ENCODE measurements at places on chromosomes 1 and 21.
A peak's percentile ranks its signal among the peaks of the same experiment; 100 is the strongest.

DNA sequence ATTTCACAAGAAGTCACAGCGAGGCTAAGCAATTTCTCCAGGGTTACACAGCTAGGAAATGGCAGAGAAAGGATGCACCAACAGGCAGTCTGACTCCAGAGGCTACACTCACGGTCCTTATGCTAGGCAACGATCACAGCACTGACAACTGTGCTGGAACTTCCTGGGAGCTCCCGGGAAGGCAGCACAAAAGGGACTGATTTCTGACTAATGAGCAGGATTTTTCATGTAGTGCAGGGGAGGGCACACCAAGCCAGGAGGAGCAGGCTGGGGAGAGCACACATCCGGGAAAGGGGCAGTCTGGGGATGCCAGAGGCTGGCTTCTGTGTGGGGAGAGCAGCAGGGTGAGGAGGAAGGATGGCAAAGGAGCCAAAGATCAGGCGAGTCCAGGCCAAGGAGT is 486.7 kb downstream of the OMA1 start:
- no peak for DNase-seq

DNA sequence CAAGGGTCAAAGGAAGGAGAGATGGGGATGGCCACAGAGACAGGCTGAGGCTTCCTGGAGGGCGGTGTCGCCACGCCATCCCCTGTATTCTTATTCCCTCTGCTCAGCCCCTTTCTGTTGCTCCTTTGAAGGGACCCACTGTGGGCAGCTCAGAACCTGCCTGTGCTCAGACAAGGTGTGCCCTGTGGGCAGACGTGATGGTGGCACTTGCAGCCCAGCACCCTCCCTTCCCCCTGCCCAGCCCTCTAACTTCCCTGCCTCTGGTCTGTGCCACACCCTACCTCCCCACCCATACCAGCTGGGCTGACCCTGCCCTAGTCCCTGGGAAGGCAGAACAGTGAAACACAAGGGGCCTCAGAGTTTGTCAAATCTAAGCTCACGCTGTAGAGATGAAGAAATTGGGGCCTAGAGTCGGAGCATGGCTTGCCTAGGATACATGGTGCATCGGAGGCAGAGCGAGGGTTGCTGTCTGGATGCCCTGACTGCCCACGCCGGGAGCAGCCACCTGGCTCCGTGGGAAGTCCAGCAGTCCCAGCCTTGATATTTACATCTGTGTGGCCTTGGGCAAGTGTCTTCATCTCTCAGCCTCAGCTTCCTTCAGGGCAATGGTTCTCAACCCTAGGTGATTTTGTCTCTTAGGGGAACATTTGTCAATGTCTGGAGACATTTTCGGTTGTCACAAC is 68.6 kb upstream of the RUNX3 start:
- no peak for DNase-seq

GRCh38 chr1:20347699-20348098 is 57.0 kb downstream of the VWA5B1 start:
- no peak for DNase-seq

DNA sequence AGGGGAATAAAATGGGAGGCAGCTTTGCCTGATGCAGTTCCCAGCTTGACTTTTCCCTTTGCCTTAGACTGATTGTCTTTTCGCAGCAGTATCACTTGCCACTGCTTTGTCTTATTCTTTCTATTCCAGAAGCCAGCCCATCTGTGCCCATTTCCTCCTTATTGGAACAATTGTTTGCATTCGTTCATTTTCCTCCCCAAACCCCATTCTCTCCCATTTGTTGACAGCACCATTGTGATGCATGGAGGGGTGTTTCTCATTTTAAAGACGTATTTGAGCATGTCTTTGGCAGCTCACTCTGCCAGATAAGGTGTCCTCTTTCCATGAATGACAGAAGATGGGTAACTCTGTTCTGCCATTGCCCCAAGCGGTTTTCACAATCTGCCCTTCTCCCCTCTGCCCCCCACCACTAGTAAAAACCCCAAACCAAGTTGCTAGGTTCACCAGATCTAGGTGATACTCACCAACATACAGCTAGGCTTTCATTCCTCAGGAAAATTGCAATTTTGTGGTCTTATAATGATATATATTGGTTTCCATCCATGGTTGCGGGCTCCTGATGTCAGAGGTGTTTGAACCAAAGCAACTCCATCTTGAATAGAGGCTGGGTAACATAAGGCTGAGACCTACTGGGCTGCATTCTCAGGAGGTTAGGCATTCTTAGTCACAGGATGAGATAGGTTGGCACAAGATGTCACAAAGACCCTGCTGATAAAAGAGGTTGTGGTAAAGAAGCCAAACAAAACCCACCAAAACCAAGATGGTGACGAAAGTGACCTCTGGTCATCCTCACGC is 30.8 kb downstream of the SERBP1 start:
- no peak for DNase-seq

- DNase-seq = no peak
These were observed 6.4 kb upstream of the EDN2 start for GRCh38 chr1:41490911-41491310.

DNA sequence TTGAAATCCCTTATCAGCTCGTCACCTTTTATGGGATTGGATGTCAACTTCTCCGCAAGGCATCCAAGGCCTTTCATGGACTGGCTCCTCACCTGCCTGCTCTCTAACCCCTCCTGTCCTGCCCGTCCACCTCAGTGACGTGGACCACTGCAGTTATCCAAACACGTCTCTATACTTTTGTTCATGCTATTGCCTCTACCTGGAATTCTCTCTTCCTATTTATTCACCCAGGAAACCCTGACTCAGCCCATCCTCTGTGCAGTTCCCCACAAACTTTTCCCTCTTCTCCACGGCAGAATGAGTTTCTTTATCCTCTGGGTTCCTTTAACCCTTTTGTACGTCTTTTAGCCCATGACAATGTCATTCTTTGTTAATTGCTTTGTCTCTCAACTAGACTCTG is 5.1 kb upstream of the UTP25 start:
- no peak for DNase-seq

DNA sequence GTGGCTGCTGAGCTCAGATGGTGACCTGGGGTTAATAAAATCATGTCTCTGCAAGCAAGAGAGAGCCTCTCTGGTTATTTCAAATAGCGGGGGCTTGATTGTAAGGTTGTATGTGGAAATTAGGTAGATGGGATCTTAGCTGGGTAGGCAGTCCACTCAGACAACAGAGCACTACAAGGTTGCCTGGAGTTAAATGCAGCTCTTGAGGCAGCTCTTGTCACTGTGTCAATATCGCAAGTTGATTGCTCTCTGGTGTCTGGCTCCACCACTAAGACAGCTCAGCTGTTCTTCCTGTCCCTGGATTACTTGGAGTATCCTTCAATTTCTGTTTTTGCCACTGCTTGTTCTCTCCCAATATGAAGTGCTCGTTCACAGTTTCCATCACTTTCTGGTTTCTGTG is 93.8 kb downstream of the C21orf91 start:
- no peak for DNase-seq

DNA sequence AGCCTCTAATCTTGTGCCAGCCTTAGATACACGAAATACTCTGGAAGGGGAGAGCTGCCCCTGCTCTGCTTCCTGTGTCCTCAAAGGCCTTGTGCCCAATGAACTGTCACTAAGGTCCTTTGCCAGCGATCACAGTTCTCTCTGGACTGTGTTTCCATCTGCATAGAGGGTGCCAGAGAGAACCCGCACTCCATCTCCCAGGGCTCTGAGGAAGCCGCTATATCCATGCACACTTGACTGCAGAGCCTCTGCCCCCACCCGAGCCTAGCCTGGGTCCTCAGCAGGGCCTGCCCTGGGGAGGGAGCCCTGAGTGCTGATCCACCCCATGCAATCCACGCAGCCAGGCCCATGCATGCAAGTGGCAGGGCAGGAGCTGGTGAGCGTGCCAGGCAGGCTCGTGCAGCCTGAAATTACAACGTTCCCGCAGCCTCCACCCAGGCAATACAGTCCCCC is 30.6 kb upstream of the KIF21B start:
- no peak for DNase-seq

- DNase-seq = no peak
These were observed 9.2 kb downstream of the SLC2A1 start for GRCh38 chr1:42949312-42950115.

DNA sequence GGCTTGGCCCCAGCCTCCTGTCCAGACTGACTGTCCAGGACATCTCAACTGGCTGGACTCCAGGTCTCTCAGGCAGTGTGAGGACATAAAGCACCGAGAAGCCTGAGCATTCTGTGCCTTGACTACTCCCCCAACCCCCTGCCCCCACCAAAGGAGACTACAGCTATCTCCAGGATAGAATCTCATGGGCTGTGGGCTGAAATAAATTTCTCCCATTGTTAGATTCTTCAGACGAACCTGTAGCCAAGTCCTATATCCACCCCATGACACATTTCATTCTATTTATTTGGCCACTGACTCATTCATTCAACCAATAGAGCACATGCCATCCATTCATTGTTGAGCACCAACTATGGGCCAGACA is 11.4 kb downstream of the VWA5B1 start:
- DNase-seq = no peak

GRCh38 chr1:10694274-10694632 is 102.2 kb downstream of the CASZ1 start:
- DNase-seq = no peak

GRCh38 chr1:193785850-193786420 is 599.5 kb upstream of the B3GALT2 start:
- DNase-seq = no peak

DNA sequence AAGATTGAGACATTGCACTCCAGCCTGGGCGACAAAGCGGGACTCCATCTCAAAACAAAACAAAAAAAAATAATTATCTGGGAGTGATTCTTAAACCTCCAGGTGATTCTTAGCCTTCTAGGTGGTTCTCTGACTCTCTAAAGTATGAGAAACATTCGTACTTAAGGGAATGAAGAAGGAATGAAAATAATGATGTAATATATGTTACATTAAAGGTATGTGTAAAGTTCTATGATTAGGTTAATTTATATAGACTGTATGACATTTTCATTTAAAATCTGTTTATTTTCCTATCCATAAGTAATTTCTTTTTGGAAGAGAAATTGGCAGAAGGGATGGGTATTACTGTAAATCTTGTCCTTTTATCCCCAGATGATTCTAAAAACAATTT is 34.7 kb downstream of the OSBPL9 start:
- no peak for DNase-seq

GRCh38 chr1:59125154-59125553 is 171.7 kb upstream of the FGGY start:
- no peak for DNase-seq

- DNase-seq = no peak
These were observed 14.1 kb downstream of the EPB41 start for GRCh38 chr1:28928314-28928941.

- no peak for DNase-seq
These were observed 59.5 kb upstream of the TLR5 start for GRCh38 chr1:223202376-223203033.

DNA sequence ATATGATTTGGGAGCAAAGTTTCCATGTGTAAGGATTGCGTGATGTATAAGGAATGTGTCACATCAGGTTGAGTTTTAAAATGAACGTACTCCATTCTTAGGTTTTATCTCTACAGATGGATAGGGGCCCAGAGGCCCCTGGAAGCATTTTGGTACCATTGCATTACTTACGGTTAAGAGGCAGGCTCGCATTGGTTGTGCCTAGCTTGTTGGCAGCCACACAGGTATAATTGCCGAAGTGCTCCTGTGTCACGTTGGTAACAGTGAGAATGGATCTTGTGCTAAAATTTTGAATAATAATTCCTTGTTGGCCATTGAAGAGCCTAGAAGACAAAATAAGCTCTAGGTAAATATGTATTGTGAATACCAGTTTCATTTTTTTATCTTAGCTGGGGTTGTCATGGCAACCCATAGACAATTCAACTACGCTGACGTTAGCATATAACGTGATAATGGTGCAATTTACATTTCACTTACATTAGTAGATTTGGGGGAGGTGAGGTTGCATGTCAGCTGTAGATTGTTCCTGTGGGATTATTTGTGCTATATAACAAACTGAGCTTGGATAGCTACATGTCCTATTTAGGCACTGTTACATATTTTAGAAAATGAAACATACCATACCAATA is 511.9 kb upstream of the ZRANB2 start:
- DNase-seq = no peak

DNA sequence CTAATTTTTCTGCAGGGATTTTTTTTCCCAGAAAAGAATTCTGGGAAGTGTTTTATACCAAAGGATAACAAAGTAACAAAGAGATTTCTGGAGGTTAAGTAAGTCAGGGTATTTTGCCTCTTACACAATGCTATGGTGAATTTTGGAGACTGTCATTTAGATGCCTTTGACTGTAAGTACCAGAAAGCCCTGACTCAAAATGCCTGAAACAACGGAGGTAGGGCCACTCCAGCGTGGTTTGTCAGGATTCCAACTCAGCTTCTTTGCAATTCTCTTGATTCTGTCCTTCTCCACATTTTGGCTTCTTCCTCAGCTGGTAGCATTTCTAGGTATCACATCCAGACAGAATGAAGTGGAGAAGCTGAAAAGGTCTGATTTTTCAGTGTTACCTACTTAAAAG is 106.5 kb downstream of the UCHL5 start:
- peak; percentile 26 for DNase-seq

DNA sequence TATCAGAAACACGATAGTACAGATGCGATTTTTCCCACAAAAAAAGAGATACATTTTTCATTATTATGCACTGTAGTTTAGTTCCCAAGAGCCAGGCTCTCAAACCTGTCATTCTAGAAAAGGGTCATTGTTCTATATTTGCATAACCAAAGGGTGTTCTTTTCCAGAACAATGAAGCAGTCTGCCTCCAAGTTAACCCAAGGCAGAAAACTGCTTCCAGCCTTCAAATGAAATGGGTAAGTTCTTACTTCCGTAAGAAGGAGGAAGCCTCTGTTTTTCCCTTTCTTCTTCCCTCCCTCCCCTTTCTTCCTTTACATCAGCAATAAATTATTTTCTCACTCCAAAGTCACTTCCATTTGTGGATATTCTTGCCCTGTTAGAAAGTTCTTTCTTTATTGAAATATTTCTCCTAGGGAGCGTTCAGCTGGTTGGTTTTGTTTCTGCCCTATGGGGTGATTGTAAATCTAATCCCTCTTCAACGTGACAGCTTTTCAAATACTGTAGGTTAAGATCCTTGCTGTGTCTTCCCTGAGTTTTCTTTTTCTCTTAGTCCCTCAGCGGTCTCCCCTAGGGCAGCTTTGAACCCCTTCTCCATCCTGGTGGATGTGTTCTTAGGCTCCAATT is 77.3 kb upstream of the PTGFRN start:
- DNase-seq = no peak

- no peak for DNase-seq
These were observed 14.1 kb downstream of the DNM3 start for GRCh38 chr1:171855381-171855780.
